ENCODE measurements at places on chromosomes 12 and 14.

DNA sequence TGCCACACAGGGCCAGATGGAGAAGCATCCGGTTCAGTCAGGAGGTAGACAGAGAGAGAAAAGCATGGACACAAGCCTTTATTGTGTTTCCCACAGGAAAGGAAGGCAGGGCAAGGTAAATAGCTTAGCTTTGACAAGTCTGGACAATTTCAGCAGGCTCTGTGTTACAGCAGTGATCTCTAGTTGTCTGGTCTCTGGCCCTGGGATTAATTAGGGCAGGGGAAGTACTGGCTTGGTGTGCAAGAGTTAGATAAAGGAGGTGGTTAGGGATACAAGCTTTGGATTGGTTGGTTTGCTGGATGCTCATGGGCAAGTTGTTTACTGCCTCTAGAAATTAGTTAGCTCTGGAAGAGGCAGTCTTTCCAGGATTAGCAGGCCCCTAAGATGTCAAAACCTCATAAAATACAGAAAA, 15.1 kb upstream of the NGDN start:
- DNase-seq = no peak

GRCh38 chr12:128909653-128910052, 56.4 kb downstream of the GLT1D1 start:
- DNase-seq = no peak

GRCh38 chr12:29072631-29073030, 76.4 kb upstream of the FAR2 start:
- DNase-seq = no peak

DNA sequence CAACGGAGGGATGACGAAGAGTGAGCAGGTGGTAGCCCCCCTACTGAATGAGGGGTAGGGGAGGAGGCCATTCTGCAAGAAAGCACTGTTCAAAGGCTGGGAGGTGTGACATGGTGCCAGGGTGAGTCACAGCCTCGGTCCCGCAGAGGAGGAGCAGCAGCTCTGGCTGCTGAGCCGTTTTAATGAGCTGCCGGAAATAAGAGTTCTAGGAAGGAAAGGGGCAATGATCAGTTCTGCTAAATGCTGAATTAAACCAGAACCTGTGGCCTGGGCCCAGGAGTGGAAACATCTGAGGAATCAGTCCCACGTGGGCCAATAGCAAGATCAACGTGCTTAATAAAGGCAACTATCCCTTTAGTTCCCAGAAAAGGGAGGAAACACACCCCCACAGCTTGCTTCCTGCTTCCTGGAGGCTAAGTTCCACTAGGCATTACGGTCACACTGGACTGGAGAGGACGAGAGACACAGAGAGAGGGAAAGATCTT, 3.6 kb downstream of the ABCD4 start:
- peak; percentile 20 for DNase-seq

DNA sequence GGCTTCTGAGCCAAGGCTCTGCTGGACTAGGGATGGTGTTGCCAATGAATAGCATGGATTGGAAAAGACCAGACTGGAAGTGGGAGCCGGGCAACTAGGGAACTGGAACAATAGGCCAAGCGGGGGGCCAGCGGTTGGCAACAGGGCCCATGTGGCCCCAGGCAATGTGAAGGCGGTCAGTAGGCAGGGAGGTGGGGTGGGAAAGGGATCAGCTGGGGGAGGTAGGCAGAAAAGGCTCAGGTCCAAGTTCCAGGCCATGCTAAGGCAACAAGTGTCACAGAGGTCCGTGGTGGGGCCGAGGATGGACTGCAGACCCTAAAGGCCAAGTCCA, 14.9 kb upstream of the MLXIP start:
- DNase-seq = no peak

- no peak for DNase-seq
Observed at GRCh38 chr14:102872020-102872419, 50.4 kb upstream of the AMN start.

DNA sequence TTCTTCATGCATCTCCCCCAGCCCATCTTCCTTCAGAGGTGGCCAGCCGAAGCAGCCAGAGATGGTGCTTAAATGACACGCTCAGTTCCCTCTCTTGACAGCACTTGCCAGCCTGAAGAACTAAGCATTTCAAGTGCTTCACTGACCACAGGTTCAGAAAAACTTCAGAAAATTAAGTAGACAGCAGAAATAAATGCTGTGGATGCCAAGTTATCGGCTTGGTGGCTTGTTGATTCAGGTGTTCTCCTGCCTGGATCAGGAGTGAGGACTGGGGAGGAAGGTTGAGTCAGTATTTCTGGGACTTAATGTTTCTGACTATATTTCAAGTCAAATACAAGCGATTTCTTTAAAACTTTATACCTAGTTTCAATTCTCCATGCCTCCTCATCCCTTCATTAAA, 58.2 kb downstream of the CRACR2A start:
- DNase-seq = no peak

GRCh38 chr12:56462565-56462964, 5.8 kb upstream of the SPRYD4 start:
- no peak for DNase-seq

DNA sequence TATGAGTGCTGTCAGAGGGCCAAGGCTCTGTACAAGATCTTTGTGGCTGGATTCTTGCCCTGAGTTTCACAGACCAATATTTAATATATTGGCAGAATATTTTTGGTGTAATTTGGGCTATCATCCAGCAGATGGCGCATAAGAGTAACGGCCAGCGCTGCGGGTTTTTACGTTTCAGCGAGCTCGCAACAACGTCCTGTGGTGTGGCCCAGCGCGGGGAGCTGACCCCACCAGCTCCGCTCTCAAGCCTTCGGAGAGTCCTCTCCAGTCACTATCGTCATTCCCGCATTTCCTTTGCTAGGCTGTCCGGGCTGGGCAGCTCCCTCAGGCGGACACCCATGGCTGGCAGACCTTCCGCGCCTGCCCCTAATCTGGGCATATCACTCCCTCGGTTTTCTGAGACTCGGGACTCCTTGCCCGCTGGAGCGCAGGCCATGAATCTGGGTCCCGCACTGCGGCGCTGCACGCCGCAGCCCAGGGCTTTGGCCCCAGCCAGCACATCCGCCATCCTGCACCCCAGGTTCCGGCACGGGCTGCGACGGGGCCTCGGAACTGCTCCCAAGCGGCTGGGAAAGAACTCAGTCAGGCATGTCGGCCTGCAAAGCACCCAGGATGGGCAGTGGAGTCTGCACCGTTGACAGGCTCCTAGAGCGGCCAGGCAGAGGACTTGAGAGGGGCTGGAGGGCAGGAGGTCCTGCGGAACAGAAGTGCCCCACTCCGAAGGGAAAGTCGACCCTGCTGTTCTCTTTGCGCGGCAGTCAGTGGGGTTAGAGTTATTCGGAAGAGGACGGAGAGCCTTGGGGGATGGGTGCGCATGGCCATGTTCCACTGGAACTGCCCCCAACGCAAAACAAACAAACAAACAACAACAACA, 18.4 kb downstream of the OLR1 start:
- peak; percentile 64 for DNase-seq

GRCh38 chr14:44149597-44149996, 357.5 kb downstream of the FSCB start:
- DNase-seq = no peak

GRCh38 chr12:1778911-1779310, 41.5 kb upstream of the LRTM2 start:
- DNase-seq = no peak

DNA sequence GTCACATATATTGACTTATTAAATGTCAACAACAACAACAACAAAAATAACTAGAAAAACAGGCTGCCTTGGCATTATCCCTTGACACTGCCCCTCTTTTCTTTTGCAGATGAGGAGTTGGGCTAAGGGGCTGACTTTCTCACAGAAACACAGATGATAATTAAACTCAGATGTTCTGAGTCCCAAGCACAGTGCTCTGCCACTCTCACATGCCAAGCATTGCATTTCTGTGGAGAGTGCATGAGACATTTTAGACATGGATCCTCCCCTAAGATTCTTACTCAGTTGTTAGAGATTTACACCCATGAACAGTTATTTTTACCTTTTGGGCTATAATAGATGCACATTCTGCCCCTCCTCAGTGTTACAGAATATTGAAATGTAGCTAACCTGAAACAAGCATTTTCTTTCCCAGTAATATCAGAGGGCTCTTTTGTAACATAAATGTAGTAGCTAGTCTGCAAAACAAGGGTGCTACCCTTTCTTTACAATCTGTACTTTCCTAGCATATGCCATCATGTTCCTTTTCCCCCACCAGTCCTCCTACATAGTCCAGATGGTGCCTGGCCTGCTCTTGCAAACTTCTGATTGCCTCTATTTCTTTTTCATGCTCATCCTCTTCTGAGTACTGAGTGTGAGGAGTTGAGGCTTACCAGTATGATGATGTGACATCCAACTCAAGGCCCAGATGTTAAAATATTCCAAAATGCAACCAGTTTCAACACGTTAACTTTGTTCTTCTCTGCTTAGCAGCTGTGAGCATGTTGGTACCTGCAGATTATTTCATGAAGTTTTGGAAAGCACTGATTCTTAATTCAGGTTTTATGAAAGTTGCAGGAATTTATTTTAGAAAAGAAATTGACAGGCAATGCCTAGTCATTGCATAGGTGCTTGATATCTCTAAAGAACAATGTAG, 125.0 kb upstream of the ATP2B1 start:
- no peak for DNase-seq

DNA sequence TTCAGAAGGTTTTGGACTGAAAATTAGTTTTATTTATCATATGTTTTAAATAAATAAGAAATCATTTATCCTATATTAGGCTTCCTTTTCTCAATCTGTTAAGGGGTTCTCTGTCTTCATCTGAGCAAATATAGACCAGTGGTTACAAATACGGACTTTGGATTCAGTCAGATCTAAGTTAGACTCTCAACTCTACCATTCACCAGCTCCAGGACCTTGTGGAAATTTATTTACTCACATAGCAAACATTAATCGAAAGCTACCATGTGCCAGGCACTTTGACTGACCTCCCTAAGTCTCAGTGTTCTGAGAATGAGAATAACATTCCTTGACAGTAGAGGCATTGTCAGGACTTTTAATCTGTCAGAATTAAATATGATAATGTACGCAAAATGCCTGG, 22.3 kb downstream of the KCNK10 start:
- no peak for DNase-seq

DNA sequence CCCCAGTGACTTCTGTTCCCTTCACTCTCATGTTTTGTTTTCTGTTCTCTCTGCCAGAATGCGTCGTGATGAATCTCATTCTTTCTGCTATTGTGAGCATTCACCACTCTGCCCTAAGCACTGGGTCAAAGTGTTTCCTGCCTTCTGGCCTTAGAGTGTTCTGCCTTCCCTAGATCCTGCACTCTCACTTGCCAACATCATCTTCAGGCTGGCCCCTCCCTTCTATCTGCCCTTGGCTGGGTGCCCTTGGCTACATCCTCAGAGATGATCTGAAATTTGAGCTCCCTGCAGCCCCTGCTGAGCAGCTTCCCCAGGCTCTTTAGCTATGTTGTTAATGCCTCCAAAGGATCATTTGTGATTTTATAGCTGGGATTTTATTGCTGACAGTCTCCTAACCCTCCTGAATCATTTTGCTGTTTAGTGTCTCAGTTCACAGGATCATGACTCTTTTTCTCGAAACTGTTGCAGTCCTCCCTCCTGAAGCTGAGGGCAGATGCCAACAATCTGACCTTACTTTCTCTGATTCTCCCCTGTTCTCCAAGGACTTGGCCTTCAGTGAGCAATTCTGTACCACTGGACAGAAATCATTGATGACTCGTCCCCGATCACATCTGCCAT, 4.5 kb downstream of the DHRS2 start:
- DNase-seq = no peak

- no peak for DNase-seq
Observed at GRCh38 chr12:64352181-64352580, 38.4 kb downstream of the C12orf56 start.

DNA sequence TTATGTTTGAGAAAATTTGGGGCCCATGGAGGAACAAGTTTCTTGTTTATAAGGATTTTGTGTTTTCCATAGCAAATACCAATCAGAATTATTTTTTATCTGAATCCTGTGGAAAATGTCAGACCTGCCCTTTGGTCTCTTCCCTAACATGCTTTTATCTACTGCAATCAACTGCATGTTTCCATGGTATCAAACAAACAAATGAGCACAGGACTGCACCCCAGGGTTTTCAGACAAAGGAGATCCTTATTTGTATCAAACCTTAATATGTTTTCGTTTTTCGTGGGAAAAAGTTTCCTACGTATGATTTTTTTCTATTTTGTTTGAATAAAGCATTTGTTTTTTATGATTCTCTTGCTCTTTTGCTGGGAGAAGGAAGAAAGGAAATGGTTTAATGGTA, 91.1 kb downstream of the GPR135 start:
- no peak for DNase-seq

- no peak for DNase-seq
Observed at GRCh38 chr14:37594238-37594970, 645 bp downstream of the FOXA1 start.

DNA sequence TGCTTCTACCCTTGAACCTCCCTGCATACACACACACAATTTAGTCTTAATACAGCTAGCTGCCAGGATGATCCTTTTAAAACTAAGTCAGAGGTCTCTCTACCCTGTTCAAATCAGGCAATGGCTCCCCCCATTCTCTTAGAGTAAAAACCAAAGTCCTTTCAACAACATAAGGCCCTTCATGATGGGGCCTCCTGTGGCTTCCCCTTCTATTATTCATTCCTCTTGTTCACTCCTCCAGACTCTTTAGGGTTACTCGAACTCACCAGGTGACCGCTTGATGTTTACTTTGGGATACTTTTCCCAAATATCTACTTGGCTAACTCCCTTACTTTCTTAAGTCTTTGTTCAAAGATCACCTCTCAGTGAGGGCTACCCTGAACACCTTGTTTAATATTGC, 30.4 kb downstream of the DENND5B start:
- DNase-seq = no peak

- no peak for DNase-seq
Observed at GRCh38 chr12:75508159-75508558, 3.2 kb downstream of the KRR1 start.

GRCh38 chr14:33432407-33433023, 493.8 kb downstream of the NPAS3 start:
- DNase-seq = no peak

GRCh38 chr12:3350432-3350831, 140.6 kb upstream of the PRMT8 start:
- no peak for DNase-seq

- peak; percentile 6 for DNase-seq
Observed at GRCh38 chr12:31362759-31363415, 36.9 kb upstream of the SINHCAF start.

GRCh38 chr12:3113671-3114325, 36.6 kb downstream of the TSPAN9 start:
- no peak for DNase-seq

DNA sequence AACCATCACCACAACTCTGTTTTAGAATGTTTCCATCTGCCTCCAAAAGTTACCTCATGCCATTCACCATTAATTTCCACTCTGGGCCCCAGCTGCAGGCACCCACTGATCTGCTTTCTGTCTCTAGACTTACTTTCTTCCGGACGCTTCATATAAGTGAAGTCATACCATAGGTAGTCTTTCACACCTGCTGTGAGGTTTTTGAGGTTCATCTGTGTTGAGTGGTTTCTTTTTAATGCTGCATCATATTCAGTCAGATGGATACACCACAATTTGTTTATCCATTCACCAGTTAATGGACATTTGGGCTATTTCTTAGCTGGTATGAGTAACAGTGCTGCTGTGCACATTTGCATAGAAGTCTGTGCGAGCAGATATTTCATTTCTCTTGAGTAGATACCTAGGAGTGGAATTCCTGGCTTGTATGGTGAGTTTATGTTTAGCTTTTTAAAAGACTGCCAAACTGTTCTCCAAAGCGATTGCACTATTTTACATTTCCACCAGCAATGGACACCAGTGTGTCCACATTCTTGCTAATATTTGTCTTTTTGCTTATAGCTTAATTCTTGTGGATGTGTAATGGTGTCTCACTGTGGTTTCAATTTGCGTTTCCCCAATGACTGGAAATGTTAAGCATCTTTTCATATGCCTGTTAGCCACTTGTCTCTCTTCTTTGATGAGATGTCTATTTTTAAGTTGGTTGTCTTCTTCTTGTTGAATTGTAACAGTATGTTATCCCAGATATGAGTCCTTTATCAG, 48.3 kb downstream of the ZFYVE21 start:
- no peak for DNase-seq
